ENCODE measurements at places on chromosomes 6 and 20. TPM values are rescaled to one million over a fixed set of nuclear protein-coding genes. Genes with fewer than 3 reads are reported as not detected.
A peak's percentile ranks its signal among the peaks of the same experiment; 100 is the strongest.

GRCh38 chr6:111890988-111891387, 17.7 kb upstream of the FYN start:
- H3K4me1 ChIP-seq, result no peaks in the 10 kb centered on the region
- no peaks in the 10 kb centered on the region for H3K36me3 ChIP-seq
- DNase-seq, result no peak
- no peak overlapping the region for H3K4me3 ChIP-seq
- H3K27ac ChIP-seq, result no peak overlapping the region

DNA sequence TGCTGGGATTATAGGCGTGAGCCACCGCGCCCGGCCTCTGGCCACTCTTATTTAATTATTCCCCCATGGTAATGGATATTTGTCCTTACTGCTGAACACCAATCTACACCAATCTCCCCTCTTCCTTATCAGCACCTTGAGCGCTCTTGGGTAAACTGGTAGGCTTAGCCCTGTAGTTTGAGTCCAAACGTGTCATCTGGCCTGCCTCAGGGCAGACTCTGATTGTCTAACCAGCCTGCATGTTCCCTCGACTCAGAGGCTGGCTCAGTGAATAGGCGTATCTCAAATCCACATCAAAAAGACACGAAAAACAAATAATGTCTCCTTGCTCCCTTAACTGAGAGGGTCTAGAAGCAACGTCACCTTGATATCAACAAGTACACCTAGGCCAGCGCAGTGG, 260.9 kb downstream of the TFAP2C start:
- H3K36me3 ChIP-seq, result no peaks in the 10 kb centered on the region
- no peaks in the 10 kb centered on the region for H3K27me3 ChIP-seq
- H3K27ac ChIP-seq, result no peak overlapping the region
- DNase-seq, result no peak

Gene CBLN4
- not detected for total RNA-seq

DNA sequence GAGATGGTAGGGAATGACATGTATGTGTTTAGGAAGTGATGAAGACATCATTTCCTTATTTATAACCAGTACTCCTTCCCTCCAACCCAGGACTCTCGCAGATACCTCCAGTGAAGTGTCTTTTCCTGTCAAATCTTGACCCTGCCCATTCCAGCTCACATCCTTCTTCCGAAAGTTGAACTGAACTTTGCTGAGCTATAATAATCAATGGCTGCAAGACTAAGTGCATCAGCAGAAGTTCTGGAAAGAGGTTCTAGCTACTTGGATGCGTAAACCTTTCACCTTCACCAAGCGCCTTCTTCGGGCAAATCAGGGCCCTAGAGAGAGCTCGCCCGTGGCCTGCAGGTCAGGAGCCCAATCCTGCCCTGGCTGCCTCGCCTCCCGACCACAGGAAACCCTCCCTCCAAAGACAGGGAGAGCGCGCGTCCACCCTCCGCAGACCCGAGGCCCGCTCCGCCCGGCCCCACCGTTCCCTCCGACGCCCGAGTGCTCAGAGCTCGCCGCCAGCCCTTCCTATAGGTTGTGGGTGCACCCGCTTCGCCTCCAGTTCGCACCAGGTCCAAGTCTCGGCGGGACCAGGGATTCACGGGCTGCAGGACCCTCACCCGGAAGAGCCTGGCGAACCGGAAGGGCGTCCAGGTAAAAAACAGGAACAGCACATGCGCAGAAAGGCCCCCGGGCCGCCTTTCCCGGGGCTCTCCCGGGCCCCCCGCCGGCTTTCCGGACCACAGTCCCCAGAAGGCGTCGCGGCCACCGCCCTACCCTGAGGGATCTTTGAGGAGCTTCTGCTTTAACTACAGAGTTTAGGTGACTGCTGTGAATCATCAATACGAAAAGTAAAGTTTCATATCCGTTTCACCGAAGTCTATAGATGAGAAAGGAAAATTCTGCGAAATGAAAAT, at the start of gene ZNF334:
Gene ZNF334, minus strand, starts transcription at position 617 of the 902 bp plus-strand sequence. CDS start 1,457 bp downstream, outside the sequence.
- H3K4me1 ChIP-seq, result no peaks in the 10 kb centered on the region
- peak within 1 kb of the TSS; percentile 51 for H3K4me3 ChIP-seq
- no peak within 1 kb of the TSS for H3K27ac ChIP-seq
- DNase-seq, result no peak
- H3K36me3 ChIP-seq, result no peaks in the 10 kb centered on the region

DNA sequence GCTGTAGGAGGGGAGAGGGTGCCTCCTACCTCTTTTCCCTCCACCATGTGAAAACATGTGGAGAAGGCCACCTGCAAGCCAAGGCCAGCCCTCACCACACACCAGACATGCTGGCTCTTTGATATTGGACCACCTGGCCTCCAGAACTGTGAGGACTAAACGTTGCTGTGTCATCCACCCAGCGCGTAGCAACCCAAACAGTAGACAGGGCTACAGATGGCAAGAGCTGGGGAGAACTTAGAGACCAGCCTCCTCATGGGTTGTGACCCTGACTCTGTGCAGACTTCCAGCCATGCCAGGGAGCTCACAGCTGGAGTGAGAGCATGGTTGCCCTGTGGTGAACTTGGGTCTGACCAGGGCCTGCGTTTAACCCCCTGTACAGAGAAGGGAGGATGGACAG, 195.9 kb upstream of the CST7 start:
- no peaks in the 10 kb centered on the region for H3K27me3 ChIP-seq
- no peaks in the 10 kb centered on the region for H3K36me3 ChIP-seq
- no peak for DNase-seq
- H3K27ac ChIP-seq, result no peak overlapping the region

- H3K36me3 ChIP-seq, result no peaks in the 10 kb centered on the region
- no peak for DNase-seq
- peak overlapping the region; percentile 38 for H3K27ac ChIP-seq
- H3K27me3 ChIP-seq, result no peaks in the 10 kb centered on the region
These were observed 11.8 kb downstream of the TLDC2 start for GRCh38 chr20:36887752-36888090.

- no peak overlapping the region for H3K4me3 ChIP-seq
- H3K4me1 ChIP-seq, result no peaks in the 10 kb centered on the region
- H3K36me3 ChIP-seq, result no peaks in the 10 kb centered on the region
- no peak overlapping the region for H3K27ac ChIP-seq
These were observed 54.0 kb upstream of the TNFRSF21 start for GRCh38 chr6:47363736-47364135.

Gene MLN
- total RNA-seq, result not detected

Gene KCNK16
- total RNA-seq, result not detected

- H3K4me1 ChIP-seq, result no peaks in the 10 kb centered on the region
- no peak overlapping the region for H3K4me3 ChIP-seq
- H3K27ac ChIP-seq, result no peak overlapping the region
- H3K27me3 ChIP-seq, result no peaks in the 10 kb centered on the region
- no peaks in the 10 kb centered on the region for H3K36me3 ChIP-seq
- no peak for DNase-seq
These were observed 386.0 kb upstream of the MAN1A1 start for GRCh38 chr6:119735530-119735929.

DNA sequence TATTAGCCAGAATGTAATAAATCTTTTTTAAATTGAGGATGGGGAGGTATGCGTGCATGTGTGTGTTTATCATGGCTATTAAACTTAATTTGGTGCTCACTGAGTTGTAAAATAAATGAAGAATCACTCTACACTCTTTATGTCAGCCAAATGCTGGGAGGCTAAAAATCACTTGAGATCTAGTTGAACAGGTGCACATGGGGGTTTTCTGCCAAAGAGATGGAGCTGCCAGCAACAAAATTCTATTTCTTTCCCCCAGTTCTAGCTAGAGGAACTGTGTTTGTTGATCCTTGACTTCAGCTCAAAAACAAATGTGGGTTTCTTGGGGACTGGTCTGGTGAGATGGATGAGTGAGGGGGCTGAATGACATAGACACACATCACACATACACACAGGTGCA, 183.3 kb upstream of the BTBD3 start:
- H3K4me3 ChIP-seq, result no peak overlapping the region
- H3K4me1 ChIP-seq, result no peaks in the 10 kb centered on the region
- DNase-seq, result no peak
- no peak overlapping the region for H3K27ac ChIP-seq

- H3K4me3 ChIP-seq, result no peak overlapping the region
- H3K4me1 ChIP-seq, result no peaks in the 10 kb centered on the region
- no peaks in the 10 kb centered on the region for H3K27me3 ChIP-seq
- no peaks in the 10 kb centered on the region for H3K36me3 ChIP-seq
These were observed 57.0 kb upstream of the AIG1 start for GRCh38 chr6:143003676-143004075.

GRCh38 chr6:26571592-26572296, 25.0 kb upstream of the ABT1 start:
- no peak for DNase-seq
- H3K36me3 ChIP-seq, result no peaks in the 10 kb centered on the region
- H3K27ac ChIP-seq, result peak overlapping the region; percentile 79
